ENCODE measurements at places on chromosomes 16 and 17. TPM values are rescaled to one million over a fixed set of nuclear protein-coding genes. Genes with fewer than 3 reads are reported as not detected.
A peak's percentile ranks its signal among the peaks of the same experiment; 100 is the strongest.

DNA sequence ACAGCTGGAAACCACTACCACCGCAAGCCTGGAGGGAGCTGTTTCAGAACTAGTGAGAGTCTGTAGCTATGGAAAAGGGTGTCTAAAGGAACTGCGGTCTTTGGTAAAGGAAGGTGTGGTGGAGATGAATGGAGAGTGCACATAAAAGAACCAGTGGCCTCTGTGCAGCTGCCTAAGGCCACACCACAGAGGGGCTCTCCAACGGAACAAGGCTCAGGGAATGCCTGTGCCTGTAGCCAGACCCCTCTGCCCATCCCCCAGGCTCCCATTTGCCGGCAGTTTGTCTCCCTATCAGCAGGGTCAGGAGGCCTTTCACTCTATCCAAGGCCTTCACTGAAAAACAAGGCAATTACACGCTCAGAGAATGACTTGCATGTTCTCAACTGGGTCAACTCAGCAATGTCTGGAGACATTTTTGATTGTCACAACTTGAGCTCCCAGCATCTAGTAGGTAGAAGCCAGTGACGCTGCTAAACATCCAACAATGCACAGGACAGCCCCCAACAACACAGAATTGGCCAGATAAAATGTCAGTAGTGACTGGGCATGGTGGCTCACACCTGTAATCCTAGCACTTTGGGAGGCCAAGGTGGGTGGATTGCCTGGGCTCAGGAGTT, 3.3 kb upstream of the FDXR start:
- DNase-seq = peak; percentile 52

- peak; percentile 81 for DNase-seq
Observed at GRCh38 chr17:15332338-15332737, 9.1 kb downstream of the TEKT3 start.

DNA sequence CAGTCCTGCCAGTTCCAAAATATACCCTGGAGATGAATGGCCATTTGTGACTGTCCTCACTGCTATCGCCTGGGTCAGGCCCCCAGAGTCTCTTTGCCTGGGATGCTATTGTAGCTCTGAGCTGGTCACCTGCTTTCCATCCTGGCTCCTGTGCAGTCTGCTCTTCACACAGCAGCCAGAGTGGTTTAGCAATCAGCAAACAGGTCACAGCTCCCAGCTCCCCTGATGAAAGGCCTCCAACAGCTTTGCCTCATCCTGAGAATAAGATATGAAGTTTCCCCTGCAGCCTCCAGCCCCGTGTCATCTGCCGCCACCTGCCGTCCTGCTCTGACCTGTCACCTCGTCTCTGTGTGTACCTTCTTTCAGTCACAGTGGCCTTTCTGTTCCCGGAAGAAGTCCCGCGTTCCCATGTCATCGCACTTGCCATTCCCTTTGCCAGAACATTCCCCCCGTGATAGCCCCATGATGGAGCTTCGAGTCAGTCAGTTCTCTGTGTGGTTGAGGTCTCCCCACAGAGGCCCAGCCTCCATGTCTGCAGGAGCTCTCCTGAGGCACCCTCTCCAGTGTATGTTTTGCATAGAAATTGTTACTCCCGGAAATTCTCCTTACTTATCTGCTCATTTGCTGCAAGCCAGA, 281.5 kb downstream of the SNX29 start:
- peak; percentile 43 for DNase-seq

DNA sequence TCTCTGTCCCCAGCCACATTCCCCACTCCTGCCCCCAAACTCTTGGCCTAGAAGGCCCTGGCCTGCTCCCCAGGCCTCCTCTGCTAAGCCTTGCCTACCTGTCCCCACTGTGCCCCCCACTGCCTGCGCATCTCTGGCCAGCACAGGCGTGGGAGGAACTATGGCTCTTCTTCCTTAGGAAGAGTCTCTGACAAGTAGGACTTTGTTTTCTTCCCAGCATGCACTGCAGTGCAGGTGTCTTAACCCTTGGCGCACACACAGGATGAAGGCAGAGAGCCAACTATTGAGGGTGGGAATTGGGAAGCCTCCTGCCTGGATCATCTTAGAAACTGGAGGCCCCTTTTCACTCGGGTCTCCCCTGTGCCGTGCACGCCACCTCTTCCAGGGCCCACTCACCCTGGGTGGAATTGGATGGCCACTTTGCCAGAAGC, 3.6 kb downstream of the AMDHD2 start:
- DNase-seq = no peak

- DNase-seq = no peak
Observed at GRCh38 chr17:55038291-55038690, 69.7 kb downstream of the STXBP4 start.

GRCh38 chr17:26782153-26782552, 511.8 kb upstream of the WSB1 start:
- DNase-seq = no peak

Gene TMEM235
- total RNA-seq = not detected

Gene NOS2
- 2.1 TPM for total RNA-seq

Measured in H7 (cell line).